ENCODE measurements at places on chromosomes 6 and 20.
A peak's percentile ranks its signal among the peaks of the same experiment; 100 is the strongest.

DNA sequence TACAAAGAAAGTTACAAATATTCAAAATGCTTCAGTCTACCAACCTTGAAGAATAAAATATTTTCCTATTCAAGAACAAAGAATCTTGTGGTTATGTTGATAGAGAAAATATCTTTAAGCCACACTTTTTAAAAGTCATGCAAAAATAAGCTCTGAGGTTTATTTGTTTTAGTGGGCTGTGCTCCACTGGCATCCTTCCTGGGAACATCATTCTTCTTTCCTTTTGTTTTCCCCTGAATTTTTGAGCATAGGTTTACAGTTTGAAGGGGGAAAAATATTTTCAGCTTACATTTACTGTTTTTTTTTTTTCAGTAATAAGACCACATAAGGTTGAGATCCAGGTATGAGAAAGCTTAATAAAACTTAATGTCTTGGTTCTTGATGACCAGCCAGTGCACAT is 72.0 kb upstream of the BACH2 start:
- DNase-seq: no peak
- H3K4me1 ChIP-seq: peaks cover 11% of the 10 kb centered on the region
- no peaks in the 10 kb centered on the region for H3K36me3 ChIP-seq

DNA sequence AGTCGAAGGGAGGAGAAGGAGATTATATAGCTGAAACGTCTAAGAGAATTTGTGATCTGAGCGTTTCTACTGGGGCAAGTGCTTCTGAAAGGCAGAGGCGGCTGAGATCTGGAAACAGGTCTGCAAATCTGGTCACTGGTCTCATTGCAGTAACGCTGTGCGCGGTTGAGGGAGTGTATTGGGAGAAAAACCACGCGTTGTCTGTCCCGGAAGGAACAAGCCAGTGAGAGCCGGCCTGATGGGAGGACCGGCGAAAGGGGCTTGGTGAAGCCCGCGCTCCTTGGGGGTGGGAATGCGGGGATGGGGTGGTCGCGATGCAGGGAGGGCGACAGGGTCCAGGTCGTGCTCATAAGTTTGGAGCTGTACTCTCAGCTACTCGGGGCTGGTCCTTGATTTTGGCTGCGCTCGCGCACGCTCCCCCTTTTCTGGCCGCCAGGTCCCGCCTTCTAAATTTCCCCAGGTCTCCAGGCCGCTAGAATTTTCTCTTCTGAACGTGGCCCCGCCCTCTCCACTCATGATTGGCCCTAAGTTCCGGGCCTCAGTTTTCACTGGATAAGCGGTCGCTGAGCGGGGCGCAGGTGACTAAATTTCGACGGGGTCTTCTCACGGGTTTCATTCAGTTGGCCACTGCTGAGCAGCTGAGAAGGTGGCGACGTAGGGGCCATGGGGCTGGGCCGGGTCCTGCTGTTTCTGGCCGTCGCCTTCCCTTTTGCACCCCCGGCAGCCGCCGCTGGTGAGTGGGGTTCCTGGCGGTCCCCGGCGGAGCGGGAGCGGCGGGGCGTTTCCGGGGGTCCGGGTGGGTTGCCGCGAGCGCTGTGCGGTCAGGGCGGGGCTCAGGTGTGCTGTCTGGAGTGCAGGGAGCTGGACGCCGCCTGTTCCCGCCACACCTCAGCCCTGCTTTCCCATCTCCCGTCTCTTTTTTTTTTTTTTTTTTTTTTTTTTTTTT is at the start of gene MICB:
MICB (plus strand) TSS at position 615 of the 946 bp plus-strand sequence; CDS start at position 664, 49 bp downstream.
- peak within 1 kb of the TSS; percentile 70 for H3K27ac ChIP-seq
- DNase-seq: peak; percentile 92
- peaks cover 5% of the 10 kb centered on the region for H3K36me3 ChIP-seq
- peak within 1 kb of the TSS; percentile 78 for H3K4me3 ChIP-seq

DNA sequence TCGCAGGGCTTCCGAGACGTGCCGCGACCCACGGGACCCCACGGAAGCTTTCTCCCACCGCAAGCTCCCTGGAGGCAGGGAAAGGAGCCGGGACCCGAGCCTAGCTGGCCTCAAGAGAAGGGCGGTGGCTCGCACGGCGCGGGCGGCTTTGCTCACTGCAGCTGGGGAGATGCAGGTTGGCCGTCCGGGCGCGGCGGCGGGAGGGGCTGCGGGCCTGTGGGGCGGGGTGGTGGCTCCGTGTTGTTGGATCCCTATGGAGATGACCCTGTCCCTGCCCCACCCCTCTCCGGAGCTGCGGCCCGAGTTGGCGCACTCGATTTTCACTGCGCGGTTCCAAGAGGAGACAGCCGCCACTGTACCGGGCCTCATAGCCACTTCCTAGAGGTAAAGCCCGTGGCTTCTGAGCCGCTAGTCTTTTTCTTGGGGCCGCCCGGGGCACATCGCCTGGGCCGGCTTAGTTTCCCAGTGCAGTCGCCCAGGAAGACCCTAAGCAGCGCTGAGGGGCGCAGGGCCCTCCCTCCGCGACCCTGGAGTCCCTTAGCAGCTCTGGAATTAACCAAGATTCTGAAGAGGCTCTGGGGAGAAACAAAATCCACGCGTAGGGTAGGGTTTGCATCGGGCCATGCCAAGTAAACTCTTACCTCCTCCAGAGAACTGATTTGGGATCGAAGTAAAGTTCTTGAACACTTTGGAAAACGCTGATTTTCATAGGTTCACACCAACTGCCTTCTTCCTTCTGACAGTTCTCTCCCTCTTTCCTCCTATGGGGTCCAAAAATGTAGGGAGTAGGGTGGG is at the start of gene ECT2L:
ECT2L (plus strand) TSS at position 279 of the 795 bp plus-strand sequence. CDS start 17,188 bp downstream, outside the sequence.
- DNase-seq: no peak
- H3K4me3 ChIP-seq: no peak within 1 kb of the TSS
- no peaks in the 10 kb centered on the region for H3K4me1 ChIP-seq
- no peaks in the 10 kb centered on the region for H3K27me3 ChIP-seq
- peaks cover 6% of the 10 kb centered on the region for H3K36me3 ChIP-seq

DNA sequence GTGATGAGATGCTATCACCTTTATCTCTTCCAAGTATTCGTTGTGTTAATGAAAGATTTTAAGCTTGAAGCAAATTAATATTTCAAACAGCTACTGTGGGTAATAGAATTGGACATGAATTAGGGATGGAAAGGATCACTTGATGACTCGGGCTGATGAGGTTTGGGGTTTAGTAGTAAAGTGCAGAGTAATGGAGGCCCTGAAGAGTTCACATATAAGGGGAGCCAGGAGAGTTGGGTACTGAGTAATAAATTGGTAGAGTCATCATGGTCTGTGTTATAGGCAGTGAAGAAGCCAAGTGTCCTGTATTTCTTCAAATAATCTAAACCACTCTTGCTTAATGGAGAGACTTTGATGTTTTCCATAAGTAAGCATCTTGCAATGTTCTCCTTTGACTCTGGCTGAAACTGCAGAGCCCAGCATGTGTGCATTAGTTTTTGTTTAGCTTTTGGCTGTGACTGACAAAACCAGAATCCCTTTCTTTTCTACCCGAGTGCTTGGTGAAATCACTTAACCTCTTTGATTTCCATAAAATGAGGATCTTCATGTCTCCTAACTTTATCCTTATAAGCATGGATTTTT is 57.6 kb downstream of the L3MBTL3 start:
- H3K27me3 ChIP-seq: no peaks in the 10 kb centered on the region
- H3K36me3 ChIP-seq: peaks cover 7% of the 10 kb centered on the region
- no peak for DNase-seq
- no peak overlapping the region for H3K27ac ChIP-seq
- H3K4me3 ChIP-seq: no peak overlapping the region

DNA sequence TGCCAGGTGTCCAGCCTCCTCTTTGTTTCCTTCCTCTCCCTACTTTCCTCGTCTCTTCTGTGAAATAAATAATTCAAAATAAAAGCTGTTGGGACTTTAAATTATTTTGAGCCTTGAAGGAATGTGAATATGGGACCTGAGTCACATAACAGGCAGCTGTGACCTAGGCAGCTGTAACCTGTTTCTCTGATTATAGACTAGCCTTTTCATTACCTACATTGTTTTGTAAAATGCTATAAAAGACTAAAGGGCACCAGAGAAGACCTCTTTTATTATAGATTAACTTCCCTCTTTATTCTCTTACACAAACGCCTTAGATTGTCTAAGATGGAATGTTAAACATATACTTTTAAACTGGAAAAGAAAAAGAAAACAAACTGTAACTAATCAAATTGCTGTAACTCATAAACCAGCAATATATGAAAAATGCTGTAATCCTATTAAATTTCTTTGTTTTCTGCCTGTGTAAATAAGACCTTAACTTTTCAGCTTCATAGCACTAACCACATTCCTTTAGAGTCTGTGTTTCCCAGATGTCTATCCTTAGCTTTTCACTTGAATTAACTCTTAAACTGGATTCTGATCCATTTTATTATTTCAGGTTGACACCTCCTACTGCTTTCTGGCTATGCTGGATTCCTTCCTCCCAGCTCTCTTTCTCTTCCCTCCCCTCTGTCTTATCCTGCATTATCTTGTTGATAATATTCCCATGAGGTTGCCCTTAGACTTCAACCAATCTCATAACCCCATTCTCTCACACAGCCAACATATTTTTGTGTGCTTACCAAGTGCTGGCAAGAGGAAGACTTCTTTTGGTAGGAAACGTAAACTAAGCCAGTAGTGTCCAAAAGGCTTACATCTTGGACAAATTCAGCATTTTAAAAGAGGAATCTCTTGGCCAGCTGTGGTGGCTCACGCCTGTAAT is 69.2 kb downstream of the TPD52L1 start:
- no peak for DNase-seq
- H3K27ac ChIP-seq: no peak overlapping the region
- no peaks in the 10 kb centered on the region for H3K27me3 ChIP-seq

DNA sequence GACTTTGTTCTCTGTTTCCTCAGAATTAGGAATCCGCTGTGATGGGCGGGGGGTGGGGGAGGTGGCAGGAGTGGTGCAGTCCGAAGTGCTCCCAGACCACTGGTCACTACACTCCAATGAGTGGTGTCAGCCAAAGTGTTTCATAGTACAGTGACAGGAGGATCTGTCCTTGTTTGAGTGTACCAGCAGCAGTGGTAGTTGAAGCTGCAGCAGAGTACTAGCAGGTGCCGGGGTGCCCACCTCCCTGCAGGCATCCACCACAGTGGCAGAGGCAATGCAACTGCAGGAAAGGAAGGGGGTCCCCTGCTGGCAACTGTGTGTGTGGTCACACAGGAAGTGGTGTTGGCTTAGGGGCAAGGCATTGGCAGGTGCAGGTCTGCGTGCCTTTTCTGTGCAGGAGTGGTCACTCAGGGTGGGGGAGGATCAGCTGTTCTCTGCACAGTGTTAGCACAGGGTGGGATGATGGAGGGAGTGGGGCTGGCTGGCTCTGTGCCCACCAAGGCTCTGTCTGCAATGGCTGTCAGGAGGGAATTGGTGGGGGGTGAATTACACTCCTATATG is 9.7 kb downstream of the HLA-DOB start:
- H3K27me3 ChIP-seq: peaks cover 48% of the 10 kb centered on the region
- H3K27ac ChIP-seq: no peak overlapping the region
- DNase-seq: no peak
- H3K36me3 ChIP-seq: no peaks in the 10 kb centered on the region
- H3K4me1 ChIP-seq: no peaks in the 10 kb centered on the region

DNA sequence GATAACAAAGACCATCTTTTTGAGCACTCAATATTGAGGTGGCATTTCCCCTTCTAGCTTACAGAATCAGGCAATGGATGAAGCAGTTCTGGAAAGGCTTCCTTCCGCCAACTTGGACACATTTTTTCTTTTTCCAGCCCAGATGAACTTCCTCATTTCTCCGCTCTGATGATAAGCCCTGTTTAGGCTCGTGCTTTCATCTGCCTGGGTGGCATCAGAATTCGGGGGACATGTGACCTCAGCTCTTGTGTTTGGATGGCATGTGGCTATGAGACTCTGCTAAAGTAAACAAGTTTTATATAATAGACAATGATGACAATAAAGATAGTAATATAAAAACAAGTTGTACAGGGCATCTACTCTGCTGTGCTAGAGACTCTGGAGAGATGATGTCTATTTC is 796.7 kb downstream of the DHX35 start:
- no peaks in the 10 kb centered on the region for H3K4me1 ChIP-seq
- no peaks in the 10 kb centered on the region for H3K36me3 ChIP-seq
- DNase-seq: no peak
- H3K4me3 ChIP-seq: no peak overlapping the region

DNA sequence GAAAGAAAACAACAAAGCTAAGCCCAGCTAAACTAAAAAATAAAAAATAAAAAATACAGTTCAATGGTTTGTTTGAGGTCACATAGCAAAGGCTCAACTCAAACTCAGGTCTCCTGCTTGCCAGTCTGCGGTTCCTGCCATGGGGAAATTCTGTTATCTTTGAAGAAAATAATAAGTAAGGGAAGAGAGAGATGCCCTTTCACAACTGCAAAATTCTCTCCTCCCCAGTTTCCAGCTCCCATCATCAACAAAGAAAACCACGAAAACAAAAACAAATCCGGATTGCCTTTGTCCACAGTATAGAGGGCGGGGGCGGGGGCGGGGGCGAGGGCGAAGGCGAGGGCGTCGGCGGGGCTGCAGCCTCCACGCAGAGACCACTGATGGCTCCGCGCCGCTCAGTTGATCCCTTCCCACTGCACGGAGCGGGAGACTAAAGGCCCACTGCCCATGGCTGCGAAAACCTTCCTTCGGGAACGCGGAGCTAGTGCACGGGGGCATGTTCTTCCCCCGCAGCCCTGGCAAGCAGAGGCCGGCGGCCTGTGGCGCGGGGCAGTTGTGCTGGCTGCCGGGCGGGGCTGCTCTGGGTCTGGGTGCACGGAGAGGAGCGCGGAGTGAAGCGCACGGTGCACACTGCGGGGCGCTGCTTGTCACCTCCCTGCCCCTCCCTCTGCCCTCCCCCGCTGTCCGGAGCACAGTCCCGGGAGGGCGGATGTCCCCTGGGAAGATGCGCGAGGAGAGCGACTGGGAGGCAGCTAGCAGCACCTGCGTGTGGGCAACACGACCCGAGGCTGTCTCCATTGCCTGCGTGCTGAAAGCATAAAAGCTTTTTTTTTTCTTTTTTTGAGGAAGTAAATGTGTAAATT is 54.1 kb upstream of the TPD52L1 start:
- peaks cover 37% of the 10 kb centered on the region for H3K4me1 ChIP-seq
- H3K27me3 ChIP-seq: no peaks in the 10 kb centered on the region
- peak overlapping the region; percentile 14 for H3K27ac ChIP-seq
- H3K4me3 ChIP-seq: peak overlapping the region; percentile 69

GRCh38 chr20:59789686-59790085 is 143.8 kb downstream of the SYCP2 start:
- DNase-seq: no peak
- H3K4me1 ChIP-seq: peaks cover 33% of the 10 kb centered on the region
- H3K27me3 ChIP-seq: no peaks in the 10 kb centered on the region
- no peak overlapping the region for H3K27ac ChIP-seq

- peaks cover 6% of the 10 kb centered on the region for H3K36me3 ChIP-seq
- H3K27me3 ChIP-seq: no peaks in the 10 kb centered on the region
- no peak for DNase-seq
- H3K27ac ChIP-seq: no peak overlapping the region
Measured at GRCh38 chr6:158758941-158759479, 60.2 kb downstream of the EZR start.

DNA sequence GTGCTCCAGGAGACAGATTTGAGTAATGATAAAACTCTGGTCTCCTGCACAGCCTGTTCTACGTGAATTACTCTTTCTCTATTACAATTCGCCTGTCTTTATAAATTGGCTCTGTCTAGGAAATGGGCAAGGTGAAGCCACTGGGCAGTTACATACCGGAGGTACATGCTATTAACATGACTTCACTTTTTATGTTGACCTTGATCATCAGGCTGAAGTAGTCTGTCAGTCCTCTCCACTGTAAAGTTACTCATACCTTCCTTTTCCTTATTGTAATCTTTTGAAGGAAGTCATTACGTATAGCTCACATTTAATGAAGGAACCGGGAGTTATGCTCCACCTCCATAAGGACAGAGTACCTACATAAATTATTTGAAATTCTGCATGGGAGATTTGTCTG is 19.9 kb upstream of the KHDC1 start:
- peaks cover 11% of the 10 kb centered on the region for H3K36me3 ChIP-seq
- peaks cover 6% of the 10 kb centered on the region for H3K4me1 ChIP-seq
- no peak overlapping the region for H3K4me3 ChIP-seq
- no peak for DNase-seq
- no peak overlapping the region for H3K27ac ChIP-seq
- H3K27me3 ChIP-seq: no peaks in the 10 kb centered on the region
